ENCODE measurements at places on chromosomes 5 and 9. TPM values are rescaled to one million over a fixed set of nuclear protein-coding genes. Genes with fewer than 3 reads are reported as not detected.

Gene PHF24
- total RNA-seq = 0.12 TPM

DNA sequence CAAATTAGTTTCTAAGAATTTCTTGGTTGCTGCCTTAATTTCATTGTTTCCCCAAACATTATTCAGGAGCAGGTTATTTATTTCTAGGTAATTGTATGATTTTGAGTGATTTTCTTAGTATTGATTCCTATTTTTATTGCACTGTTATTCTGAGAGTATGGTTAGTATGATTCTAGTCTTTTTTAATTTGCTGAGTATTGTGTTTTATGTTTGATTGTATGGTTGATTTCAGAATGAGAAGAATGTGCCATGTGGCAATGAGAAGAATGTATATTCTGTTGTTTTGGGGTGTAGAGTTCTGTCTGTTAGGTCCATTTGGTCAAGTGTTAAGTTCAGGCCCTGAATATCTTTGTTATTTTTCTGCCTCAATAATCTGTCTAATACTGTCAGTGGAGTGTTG, 27.1 kb downstream of the LOX start:
- H3K4me3 ChIP-seq = no peak overlapping the region
- peaks cover 29% of the 10 kb centered on the region for H3K36me3 ChIP-seq
- DNase-seq = no peak
- H3K27me3 ChIP-seq = peaks cover 2% of the 10 kb centered on the region
- H3K4me1 ChIP-seq = no peaks in the 10 kb centered on the region

Gene HMCN2
- not detected for total RNA-seq

DNA sequence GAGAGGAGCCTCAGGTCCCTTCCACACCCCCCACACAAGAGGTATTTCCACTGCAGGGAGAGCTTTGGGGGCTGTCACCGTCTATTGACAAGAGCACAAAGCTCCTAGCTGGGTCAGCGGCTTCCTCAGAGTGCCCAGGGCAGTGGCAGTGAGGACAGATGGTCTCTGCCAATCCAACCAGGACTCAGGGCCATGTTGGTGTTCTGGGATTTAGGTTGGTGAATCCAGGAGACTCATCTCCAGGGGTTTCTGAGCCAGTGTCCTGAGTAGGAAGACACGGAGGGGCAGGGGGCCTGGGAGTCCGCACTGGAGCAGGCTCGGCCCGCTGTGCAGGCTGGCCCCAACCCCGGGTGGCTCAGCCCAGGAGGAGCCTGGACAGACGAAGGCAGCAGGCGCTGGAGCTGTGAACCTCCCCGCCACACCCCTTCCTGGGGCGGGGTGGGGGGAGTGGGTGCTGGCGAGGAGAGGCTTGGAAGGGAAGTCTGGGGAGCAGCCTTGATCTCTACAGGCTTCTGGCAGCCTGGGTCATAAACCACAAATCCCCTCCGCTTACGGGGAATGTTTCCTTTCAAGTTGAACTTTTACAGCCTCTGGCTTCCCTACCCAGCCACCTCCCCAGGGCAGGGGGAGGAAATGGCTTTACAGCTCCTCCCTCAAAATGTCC, 19.6 kb downstream of the CRB2 start:
- H3K27ac ChIP-seq = no peak overlapping the region
- peaks cover 39% of the 10 kb centered on the region for H3K27me3 ChIP-seq
- no peak overlapping the region for H3K4me3 ChIP-seq
- no peak for DNase-seq
- no peaks in the 10 kb centered on the region for H3K36me3 ChIP-seq

GRCh38 chr9:33619666-33620404, 95.8 kb downstream of the ANKRD18B start:
- DNase-seq = no peak
- H3K4me3 ChIP-seq = no peak overlapping the region
- H3K27ac ChIP-seq = no peak overlapping the region
- peaks cover 23% of the 10 kb centered on the region for H3K27me3 ChIP-seq
- no peaks in the 10 kb centered on the region for H3K36me3 ChIP-seq

DNA sequence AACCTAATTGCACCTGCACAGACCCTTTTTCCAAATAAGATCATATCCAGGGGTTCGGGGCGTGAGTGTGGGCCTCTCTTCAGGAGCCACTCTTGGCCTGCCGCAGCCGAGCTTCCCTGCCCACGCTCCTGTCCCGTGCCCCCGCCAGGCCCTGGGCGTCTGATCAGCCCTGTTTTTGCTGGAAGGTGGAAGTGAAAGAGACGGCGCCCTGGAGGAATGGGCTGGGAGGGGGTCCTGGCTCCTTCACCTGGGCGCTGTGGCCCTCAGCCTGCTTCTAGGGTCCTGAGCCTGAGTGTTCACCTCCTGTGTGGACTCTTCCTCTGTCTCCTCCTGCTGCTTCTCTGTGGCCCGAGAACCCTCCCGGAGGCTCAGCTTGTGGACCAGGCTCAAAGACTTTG, 11.2 kb upstream of the COL5A1 start:
- no peaks in the 10 kb centered on the region for H3K27me3 ChIP-seq
- no peaks in the 10 kb centered on the region for H3K4me1 ChIP-seq
- DNase-seq = no peak
- no peaks in the 10 kb centered on the region for H3K36me3 ChIP-seq
- H3K27ac ChIP-seq = no peak overlapping the region
- no peak overlapping the region for H3K4me3 ChIP-seq

Gene FUT7
- total RNA-seq = 0.85 TPM

Gene PFN3
- total RNA-seq = not detected

Data from activated CD4-positive, alpha-beta memory T cell treated with anti-CD3 and anti-CD28 coated beads for 36 hours (primary cell).